Fibroblast of villous mesenchyme (primary cell): ENCODE measurements at places on chromosomes 13 and 19. TPM values are rescaled to one million over a fixed set of nuclear protein-coding genes. Genes with fewer than 3 reads are reported as not detected.

DNA sequence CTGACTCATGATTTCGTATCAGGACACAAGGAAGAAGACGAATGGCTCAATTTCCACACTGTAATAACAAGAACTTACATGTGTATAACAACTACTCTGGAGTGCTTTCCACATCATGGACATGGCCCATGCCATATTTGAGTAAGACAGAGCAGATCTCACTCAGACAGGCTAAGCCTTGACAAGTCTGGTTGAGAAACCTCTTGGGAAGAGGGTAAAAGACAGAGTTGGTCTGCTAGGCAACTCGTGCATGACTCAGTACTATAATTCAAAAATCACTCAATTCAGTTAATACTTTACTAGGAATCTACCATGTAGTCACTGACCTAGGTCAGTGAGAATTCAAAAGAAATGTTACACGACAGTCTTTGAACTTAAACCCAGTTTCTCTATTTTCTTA is 5.7 kb upstream of the THSD1 start:
- DNase-seq = no peak

DNA sequence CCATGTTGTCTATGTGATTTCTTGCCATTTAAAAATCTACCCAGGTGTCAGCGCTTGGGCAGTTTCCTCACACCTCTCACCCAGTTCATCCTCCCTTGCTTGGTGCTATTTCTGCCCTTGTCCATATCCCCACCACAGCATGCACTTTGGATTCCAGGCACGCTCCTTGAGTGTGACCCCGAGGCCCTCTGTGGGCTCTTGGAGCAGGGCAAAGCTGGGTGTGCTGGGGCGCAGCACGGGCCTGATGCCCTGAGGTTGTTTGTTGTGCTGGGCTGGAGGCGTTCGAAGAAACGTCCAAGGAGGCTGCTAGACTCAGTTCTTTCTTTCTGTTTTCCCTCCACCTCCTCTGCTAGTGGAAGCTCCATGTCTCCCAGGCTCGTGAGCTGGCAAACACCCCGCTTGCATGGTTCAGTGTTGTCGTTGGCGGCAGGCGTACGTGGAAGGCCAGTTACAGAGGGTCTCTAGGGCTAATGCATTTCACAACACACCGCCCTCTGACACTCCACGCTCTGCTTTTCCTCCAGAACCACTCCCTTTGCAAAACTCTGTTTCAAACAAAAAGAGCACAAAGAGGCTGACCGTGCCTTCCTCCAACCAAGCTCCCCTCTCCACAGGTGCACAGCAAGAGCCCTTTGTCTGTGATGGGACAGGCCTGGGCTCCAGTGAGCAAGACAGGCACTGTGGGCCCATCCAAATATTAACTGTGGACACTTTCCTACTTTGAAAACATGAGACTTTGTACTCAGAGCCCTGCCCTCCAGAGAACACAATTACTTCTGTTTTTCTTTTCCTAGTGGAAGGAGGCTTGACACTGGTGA is 117.7 kb upstream of the GJB6 start:
- DNase-seq = no peak

Gene MEX3D
- 33.7 and 48.6 TPM in 2 replicates for total RNA-seq

DNA sequence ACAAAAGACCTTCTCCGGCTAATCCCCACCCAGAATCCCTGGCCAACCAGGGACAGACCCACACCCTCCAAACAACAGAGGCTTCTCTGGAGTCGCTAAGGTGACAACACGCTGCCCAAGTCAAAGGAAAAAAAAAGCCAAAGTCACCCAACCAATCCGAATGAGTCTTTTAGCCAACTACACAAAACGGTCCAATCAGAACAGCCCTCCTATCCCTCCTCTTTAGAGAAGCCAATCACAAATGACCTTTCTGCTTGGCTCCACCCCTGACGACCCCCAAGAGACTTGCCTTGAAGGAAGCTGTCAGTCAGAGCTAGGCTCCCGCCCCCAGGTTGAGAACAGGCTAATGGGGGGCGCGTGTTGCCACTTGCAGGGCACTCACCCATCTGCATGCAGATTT is 6.6 kb upstream of the FBXW9 start:
- DNase-seq = peak; percentile 46

- DNase-seq = no peak
These were observed 253.8 kb downstream of the SLITRK5 start for GRCh38 chr13:87925006-87925405.

Gene SMAD9
- 4.2 and 4.3 TPM in 2 replicates for total RNA-seq

- DNase-seq = no peak
These were observed 438.6 kb downstream of the COG6 start for GRCh38 chr13:40094056-40094455.

GRCh38 chr13:35767256-35767976 is 290.9 kb upstream of the MAB21L1 start:
- DNase-seq = no peak

- no peak for DNase-seq
These were observed 67.2 kb downstream of the ALOX5AP start for GRCh38 chr13:30802501-30802900.

Gene PROZ
- total RNA-seq = under 0.01 TPM in 1 of 2 replicates, not detected in the other

DNA sequence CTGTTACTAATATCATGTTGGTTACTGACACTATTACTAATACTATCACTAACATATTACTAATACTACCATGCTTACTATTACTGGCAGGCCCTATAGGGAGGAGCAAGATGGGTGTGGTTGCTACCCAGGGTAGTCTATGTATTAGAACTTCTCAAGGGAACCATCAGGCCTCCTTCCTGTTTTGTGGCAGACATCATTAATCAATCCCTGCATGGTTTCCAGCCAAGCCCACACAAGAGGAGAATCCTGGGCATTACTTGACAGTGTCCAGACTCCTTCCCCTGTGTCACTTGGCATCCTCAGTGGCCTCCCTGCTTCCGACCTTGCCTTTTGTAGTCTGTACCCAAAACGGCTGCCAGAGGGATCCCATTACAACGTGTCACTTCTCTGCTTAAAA is 8.9 kb downstream of the HAS1 start:
- DNase-seq = peak; percentile 42

Gene WDR87
- not detected in 2 replicates for total RNA-seq

GRCh38 chr13:30697996-30698401 is 37.3 kb upstream of the ALOX5AP start:
- peak; percentile 33 for DNase-seq

GRCh38 chr13:101452519-101453485 is at the start of gene ITGBL1:
Gene ITGBL1 (plus strand): TSS chr13:101452675. CDS start chr13:101452834, 159 bp downstream.
- peak; percentile 50 for DNase-seq

- no peak for DNase-seq
These were observed 370.7 kb downstream of the COG6 start for GRCh38 chr13:40026174-40026585.

Gene ARRDC2
- total RNA-seq = 3.5 and 3.9 TPM in 2 replicates

DNA sequence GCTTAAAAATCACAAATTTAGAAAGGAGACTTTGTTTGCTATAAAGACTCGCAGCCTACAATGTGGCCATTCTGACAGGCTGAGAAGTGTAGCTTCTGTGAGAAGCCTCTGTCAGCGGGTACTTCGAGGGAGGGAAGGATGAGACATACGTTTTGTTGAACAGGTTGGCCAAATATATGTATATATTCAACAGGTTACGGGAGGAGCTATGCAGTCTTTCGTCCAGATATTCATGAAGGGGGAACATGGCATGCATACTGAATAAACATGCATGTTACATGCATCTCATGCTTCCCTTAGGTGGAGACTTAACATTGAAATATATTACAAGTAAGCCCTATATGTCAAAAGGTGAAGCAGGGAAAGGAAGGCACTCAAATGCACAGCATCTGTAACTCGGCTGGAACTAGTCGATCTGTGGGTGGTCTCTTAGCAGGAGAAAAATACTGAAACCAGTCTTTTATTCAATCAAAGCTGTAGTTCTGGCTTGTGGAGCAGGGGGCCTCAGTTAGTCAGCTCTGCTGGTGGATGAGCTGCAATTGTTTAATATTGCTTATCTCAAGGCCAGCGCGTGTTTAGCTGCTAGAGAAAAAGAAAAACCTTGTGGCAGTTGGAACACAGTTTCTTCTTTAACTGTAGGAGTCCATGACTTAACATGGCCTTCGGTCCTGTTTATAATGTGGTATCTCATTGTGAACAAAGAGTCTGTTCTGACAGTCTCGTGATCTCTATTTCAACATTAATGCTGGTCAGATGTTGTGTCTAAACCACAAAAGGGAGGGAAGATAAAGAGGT is 94.3 kb downstream of the FAM216B start:
- DNase-seq = peak; percentile 59

Gene PLA2G4C
- 6.8 and 22.5 TPM in 2 replicates for total RNA-seq

DNA sequence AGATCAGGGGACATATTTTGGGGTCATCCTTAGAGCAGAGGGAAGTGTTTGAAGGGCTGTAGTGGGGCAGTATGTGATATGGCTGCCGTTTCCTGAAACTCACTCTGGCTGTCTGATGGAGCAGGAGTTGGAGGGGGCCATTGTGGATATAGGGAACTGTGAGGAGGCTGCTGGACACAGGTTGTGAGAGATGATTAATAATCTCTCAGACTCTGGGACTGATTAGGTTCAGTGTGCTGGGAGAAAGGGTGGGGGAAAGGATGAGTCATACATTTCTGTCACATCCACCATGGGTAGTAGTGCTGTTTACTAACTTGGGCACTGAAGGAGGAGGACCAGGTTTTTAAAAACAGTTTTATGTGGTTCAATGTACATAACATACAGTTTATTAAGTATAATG is 4.8 kb downstream of the B3GLCT start:
- DNase-seq = peak; percentile 48

DNA sequence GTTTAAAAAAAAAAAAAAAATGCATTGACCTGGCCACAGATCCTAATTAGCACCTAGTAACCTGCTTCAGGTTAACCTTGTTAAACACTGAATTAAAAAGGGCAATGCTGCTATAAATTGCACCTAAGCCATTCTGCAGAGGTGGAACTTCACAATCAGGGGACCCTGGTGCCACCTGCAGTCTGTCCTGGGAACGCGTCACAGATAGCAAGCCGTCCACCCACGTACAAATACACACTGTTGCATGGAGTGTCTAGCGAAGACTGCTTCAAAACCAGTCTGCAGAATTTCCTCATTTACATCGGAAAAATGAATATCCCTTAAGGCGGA is 169.3 kb downstream of the COL4A1 start:
- DNase-seq = no peak

GRCh38 chr13:29810145-29810742 is 40.2 kb downstream of the UBL3 start:
- no peak for DNase-seq

DNA sequence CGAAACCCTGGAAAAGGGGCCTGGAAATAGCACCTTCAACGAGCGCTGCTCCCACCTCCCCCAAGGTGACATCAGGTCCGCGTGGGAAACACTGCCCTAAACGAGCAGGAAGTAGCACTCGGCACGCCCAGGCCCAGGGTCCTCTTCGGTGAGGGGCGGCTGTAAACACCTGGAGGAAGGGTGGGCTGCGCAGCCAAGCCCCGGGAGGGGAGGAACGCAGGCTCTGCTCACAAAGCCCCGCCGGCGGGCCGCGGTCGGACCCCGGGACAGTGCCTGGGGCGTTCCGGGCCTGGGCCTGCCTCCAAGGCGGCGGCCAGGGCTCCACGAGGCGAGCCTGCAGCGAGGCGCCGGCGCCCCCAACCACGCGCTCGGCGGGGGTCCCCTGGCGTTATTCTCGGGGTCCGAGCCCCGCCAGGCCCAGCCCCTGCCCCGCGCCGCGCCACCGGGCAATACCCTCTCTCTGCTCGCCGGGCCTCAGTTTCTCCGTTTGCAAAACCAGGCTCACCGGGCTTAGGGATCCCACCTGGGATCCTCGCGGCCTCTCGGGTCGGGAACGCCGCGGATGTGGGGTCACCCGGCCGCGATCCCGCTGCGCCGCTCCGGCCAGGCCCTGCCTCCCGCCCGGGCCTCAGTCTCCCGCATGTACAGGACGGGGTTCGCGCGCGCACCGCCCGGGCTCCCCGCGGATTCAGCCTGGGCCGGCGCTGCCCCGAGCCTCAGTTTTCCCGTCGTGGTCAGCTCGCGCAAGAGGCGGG is 630 bp downstream of the RNF126 start:
- peak; percentile 58 for DNase-seq

DNA sequence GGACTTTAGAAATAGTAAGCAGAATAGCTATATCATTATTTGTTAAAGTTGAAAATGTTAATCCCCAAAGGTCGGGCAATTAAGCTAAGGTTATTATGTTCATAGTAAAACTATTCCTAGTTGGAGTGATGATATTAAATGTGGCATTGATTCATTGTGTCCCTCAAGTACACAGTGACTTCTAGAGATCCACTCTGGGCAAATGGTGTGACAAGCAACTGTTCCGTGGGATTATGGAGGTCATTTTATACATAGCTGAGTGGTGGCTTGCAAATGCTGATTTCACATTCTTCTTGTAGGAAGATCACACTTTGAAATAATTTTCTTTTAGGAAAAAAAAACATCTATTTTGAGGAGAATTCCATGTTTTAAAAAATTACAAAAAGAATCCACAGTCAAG is 317.8 kb downstream of the ATP8A2 start:
- DNase-seq = no peak

GRCh38 chr13:26785838-26786630 is 25.4 kb upstream of the GPR12 start:
- no peak for DNase-seq

Gene TUBA3C
- not detected in 2 replicates for total RNA-seq

DNA sequence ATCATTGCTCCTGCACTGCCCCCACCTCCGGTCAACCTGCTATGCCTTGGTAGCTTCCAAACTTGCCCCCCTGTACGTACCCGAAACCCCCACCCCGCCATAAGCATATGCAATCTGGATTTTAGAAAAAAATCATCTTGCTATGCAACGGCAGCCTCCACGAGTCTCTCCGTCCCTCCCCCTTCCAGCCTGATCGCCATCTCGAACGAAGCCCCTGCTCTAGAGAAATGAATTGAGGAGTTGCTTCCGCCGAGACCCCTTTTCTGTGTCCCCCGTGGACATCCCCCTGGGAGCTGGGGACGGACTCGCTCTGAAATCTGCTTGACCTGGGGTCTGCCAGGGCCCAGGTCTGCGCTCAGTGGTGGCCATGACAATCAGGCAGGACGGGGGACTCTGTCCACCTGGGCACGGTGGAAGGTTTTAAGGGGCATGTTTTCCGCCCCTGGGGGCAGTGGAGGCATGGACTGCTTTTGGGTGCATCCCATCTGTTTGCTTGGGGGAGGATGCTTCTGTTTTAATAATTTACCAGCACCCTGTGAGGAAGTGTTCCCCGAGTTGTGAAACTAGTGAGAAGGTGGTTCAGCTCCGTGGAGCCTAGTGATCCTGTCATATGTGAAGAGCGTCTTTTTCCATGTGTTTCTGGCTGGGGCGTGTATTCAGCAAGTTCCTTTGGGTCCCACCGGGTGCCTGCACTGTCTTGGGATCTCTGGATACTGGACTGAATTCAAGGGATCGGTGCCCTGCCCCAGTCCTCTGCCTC is 1.0 kb downstream of the KDM4B start:
- peak; percentile 69 for DNase-seq

- DNase-seq = no peak
These were observed 270.6 kb downstream of the GPC5 start for GRCh38 chr13:91668866-91669495.

GRCh38 chr13:72303941-72304746 is 423.3 kb downstream of the MZT1 start:
- peak; percentile 3 for DNase-seq

DNA sequence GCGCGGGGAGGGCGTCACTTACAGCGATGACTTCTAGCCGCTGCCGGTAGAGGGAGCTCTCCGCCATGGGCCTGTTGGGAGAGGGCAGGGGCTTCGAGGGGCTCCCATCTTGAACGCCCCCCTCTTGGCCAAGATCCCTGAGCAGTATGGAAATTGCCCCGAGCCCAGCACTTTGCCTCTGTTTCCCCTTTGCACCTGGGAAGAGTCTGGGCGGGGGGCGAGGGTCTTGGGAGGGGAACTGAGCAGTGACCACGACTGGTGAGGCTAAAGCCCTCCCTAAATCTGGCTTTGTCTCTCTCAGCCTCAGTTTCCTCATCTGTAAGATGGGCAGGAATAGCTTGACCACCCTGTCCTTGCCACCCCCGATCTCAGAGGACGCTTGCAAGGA is 2.8 kb downstream of the PALM3 start:
- DNase-seq = no peak

GRCh38 chr19:11401808-11402543 is 17.1 kb downstream of the RGL3 start:
- no peak for DNase-seq

Gene S1PR5
- total RNA-seq = 1.3 and 2.9 TPM in 2 replicates
